ENCODE measurements at places on chromosomes 11 and 22.

DNA sequence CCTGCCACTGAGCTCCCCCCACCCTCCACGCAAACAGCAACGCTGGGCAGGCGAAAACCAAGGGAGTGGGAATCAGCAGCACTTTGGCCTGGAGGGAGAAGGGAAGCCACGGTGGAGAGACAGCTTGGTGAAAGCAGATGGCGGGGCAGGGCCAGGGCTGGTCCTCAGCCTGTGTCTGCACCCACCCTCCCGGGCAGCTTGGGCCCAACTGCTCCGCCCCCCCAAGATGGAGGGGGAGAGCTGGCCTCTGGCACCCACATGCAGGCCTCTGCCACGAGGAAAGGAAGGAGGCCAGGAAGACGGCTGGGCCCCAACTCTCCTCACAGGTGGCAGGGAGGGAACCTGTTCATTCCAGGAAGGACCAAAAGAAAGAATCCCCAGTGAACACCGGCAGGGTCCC is 17.8 kb downstream of the MAFF start:
- DNase-seq = no peak

- DNase-seq = no peak
These were observed 151.5 kb downstream of the AASDHPPT start for GRCh38 chr11:106228996-106229395.

- no peak for DNase-seq
These were observed 15.6 kb upstream of the EMID1 start for GRCh38 chr22:29190051-29190450.

DNA sequence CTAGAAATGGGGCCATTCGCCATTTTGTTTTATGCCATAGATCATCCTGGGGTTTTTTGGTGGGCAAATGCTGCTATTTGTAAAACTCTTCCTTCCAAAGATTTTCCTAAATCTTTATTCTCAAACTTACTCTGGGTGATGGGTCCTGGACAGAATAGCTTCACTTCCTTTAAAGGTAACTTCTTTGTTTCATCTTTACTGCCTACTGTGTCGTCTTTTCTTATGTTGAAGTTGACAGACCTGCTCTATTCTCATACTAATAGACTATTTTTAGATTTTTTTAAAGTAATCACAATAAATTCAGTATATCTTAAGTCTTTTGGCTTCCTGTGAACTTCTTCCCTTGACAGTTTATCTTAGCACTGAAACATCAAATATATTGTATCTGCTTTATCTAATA is 98.6 kb downstream of the YAP1 start:
- no peak for DNase-seq

- DNase-seq = no peak
These were observed 315.9 kb upstream of the CCDC90B start for GRCh38 chr11:83601914-83602527.

DNA sequence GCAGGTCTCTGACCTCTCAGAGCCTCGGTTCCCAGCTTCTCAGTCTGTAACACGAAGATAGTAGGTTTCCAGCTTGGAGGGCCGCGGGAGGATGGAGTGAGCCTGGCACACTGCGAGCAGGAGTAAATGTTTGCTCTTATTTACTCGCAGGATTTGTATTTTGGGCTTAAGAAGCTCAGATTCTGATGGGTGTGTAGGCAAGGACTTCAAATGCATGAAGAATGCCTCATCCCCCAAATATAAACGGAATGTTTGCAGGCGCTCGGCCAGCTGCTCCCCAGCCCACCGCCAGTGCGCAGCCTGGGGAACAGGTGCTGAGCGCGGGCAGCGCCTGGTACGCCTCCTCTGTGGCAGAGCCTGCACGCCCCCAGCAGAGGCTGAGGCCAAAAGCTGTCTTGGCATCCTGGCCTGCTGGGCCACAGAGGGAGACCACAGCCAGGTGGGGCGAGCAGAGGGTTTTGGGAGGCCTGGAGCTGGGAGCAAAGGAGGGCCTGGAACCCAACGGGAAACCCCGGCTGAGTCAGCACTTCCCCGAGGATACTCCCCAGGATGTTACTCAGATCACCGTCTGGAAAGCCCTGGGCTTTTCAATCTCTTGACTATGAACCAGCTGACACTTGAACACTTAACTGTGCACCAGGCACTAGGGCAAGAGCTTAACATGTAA is 9.4 kb downstream of the EHD1 start:
- DNase-seq = no peak

- DNase-seq = no peak
These were observed 33.5 kb upstream of the TXNRD2 start for GRCh38 chr22:19974935-19975706.

DNA sequence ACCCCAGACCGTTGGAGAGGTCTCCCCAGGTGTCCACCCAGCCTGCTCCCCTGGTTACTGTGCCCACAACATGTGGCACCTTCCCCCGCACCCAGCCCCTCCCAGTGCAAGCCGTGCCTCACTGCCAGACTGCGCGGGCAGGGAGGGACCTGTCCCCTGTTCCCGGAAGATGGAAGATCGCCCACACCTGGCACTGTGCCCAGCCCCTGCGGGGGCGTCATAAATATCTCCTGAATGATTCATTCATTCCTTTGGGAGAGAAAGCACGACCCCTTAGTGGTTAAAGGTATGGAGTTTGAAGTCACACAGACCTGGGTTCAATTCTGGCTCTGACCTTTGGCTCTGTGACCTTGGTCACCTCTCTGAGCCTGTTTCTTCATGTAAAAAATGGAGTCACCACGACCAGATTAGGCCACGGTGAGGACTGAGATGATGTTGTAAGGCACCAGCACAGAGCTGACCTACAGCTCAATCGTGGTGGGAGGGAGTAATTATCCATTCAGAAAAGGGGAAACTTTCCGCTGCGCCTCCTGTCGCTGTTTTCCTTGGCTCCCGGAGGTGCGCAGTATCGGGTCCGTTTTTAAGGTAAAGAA is 497 bp upstream of the SYT12 start:
- DNase-seq = no peak

GRCh38 chr11:25710975-25711374 is 621.0 kb upstream of the ANO3 start:
- no peak for DNase-seq

DNA sequence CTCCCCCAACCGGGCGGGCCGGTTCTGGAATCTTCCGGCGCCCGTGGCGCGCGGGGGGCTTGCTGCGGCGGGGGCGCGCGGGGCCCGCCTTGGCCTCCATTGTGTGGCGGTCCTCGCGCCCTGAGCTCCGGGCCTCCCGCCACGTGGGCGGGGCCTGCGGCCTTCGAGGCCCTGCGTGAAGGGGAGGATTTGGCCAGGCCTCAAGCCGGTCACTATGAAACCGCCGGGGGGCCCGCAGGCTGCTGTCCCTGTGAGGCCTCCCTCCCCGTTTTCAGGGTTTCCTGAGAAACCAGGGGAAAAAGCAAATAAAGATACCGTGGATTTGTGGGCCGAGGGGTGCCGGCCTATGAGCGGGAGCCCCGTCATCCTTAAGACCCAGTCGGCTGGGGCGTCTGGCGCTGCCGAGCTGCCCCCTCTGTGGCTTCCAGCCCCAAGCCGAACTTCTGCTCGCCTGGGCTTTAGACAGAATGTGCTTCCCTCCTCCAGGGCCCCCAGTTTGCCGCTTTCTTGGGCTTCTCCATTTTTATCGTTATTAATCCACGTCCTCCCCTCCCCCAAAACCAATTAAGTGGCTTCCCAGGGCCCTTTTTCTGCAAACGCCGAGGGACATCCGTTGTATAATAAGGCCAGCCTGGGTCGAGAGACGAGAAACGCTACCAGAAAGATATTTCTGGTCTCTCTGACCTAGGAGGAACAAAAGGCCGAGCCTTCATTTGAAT is 602 bp downstream of the EWSR1 start:
- DNase-seq = no peak

DNA sequence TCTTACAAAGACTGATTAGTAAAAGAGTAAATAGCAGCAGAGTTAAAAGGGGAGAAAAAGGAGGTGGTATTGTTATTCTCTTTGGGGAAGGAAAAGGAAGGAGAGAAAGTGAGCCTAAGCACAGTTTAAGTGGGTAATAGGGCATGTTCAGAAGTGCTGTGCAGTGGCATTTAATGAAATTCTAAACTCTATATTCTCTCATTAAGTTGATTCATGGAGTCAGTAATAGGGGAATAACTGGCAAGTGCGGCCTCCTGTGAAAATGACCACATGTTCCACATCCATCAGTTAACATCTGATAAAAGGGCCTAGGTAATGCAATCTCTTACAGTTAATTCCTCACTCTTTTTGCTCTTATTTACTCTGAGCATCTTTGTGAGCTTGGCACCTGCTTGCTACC is 516.7 kb downstream of the JRKL start:
- DNase-seq = no peak

DNA sequence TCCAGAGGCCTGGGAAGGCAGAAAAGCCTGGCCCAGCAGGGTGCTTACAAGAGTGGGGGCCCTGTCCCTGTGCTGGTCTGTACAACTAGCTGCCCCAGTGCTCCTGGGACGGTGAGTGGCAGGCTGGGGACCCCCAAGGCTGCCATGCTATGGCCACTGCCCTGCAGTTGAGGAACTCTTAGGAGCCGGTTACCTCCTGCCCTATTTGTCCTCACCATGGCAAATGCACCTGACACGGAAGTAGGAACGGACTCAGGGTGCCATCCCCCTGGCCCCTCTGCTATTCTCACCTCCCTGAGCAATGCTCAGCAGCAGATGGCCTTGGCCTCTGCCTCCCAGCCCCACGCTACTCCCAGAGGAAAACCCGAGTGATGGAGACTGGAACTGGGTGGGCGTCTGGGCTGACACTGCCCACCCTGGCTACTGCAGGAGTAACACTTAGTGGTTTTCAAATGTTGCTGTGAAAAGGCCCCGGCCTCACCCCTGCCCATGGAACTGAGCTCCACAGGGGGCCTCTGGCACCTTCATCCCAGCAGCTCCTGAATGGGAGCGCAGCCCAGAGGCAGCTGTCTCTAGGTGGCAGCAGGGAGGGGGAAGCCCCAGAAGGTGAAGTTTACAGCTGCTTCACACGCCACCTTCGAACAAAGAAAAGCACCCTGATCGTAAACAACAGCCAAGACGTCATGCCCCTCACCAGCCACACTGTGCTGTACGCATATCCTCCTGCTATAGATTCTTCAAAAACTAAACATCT is 105.3 kb downstream of the CTTN start:
- no peak for DNase-seq

DNA sequence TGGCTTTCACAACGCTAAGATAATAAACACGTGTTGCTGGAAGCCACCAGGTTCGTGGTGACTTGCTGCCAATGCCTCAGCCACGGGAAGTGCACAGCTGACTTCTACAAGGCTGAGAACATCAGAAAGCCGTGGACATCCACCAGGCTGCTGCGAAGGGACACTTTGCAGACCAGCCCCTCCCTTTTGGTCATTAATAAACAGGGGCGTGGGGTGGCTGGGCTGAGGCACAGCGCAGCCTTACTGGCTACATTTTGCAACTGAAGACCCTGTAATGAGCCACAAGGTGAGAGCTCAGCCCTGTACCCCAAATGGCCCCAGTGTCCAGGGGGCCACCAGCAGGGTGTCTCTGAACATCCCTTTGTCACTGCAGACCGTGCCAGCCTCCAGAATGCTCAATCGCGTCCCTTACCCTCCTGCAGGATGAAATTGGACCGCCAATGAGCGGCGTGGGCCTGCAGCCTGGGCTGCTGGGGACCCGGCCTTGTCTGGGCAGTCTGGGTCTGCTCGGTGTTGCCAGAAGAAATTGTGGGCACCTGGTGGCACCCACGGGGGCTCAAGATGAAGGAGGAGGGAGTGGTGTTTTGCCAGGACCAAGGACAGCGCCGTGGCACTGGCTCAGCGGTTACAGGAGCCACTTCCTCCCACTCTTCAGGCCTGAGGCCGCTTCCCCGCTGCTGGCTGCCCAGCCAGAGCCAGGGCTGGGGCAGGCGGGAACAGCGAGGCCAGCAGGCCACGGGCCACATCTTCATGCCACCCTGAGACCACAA is 181.9 kb downstream of the CTTN start:
- no peak for DNase-seq

GRCh38 chr11:94767701-94768601 is at the start of gene AMOTL1:
TSS of gene AMOTL1 (plus strand) at chr11:94768356. CDS start at chr11:94768512, 156 bp downstream.
- no peak for DNase-seq

GRCh38 chr11:89660234-89660633 is 49.9 kb upstream of the TRIM77 start:
- no peak for DNase-seq

DNA sequence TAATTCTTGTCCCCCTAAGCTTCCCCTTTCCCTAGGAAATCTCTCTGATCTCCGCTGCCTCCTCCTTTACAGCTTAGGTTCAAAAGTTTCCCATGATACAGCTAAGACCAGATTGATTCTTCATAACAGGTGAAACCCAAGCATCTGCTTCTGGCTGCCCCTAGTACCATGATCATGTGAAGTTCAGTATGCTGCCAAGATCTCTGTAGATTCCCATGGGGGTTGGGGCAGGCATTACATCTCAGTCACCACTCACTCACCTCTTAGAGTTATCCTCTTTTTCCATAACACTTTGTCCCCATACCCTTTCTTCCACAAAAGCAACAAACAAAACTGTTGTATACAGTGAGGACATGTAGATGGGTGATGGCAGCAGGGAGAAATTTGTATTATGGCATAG is 44.0 kb downstream of the RRP8 start:
- DNase-seq = no peak

- no peak for DNase-seq
These were observed 69.9 kb downstream of the MPPED1 start for GRCh38 chr22:43481568-43482317.

DNA sequence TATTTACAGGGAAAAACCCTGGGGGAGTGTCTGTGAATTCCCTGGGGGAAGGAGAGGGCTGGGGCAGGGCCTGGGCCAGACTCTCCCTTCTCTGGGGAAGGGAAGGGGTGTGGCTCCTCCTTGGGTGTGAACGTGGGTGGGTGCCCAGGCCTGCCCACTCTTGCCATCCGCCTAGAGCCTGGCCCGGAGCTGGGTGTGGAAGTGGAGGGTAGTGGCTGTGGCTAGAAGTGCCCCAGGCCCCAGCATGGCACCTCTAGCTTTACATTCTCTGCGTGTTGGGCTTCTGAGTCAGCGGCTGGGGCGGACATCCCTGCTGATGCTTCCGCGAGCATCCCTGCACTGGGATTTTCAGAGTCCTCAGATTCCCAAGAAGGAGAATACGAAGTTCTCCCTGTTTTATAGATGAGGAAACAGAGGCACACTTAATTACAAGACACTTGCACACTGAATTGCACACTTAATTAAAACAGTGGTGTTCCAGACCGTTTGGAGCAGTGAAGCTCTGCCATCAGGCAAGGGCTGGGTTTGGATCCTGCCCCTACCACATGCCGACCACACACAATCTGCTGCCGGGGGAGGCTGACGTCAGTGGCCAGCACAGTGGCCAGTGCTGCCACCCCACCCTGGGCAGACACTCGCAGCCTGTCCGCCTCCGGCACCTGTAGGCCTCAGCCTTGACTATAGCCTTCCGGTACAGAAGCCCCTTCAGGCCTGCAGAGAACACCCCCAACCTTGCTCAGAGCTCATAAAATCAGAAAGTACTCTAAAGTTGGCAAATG is 7.6 kb downstream of the BAD start:
- no peak for DNase-seq
